ENCODE measurements at places on chromosomes 4 and X.

- peak; percentile 36 for DNase-seq
These were observed 146.1 kb downstream of the DCTD start for GRCh38 chr4:182770996-182771514.

- no peak for DNase-seq
These were observed 2.8 kb downstream of the GAB1 start for GRCh38 chr4:143339497-143339896.

DNA sequence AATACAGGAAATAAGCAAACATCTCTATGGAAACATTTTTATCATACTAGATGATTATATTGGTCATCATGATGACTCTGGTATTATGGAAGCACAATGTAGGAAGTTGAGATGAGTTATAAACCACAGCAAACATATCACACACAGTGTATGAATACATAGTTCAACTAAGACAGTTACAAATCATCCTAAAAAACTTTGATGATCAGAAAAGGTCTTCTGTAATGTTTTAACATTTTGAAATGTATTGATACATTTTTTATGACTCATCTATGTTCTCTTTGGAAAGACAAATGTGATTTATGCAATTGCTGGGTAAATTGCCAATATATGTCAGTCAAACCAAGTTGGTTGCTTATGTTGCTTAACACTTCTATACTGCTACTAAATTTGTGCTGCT lies 4.8 kb downstream of the CXCL3 start:
- peak; percentile 9 for DNase-seq

GRCh38 chrX:672931-673330 lies 42.3 kb downstream of the SHOX start:
- DNase-seq: peak; percentile 30

DNA sequence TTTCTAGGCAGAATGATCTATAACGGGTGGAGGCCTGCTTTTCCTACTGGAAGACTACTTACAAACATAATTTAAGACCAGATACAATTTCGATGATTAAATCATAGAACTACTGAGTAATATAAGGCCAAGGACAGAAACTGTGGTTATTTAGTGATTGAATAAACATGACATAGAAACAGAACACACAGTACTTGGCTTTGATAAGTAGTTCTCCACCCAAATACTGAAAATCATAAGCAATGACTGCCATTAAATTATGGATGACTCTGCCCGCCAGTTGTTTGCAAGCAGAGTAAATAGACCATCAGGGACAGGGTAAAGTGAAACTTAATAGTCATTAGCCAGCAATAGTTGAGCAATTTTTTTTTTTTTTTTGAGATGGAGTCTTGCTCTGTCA lies 17.2 kb upstream of the SMIM14 start:
- no peak for DNase-seq

- peak; percentile 35 for DNase-seq
These were observed 1.7 kb upstream of the SRP72 start for GRCh38 chr4:56465599-56466295.

DNA sequence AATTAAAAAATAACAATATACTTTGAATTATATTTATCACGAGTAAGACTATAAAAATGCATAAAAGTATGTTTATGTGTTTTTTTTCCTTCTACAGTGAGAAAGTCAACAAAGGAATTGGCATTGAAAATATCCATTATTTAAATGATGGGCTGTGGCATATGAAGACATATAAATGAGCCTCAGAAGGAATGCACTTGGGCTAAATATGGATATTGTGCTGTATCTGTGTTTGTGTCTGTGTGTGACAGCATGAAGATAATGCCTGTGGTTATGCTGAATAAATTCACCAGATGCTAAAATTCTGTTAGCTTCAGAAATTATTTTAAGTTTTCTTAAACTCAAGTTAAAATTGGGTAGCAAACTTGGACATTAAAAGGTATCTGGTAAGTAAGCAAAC lies 8.2 kb downstream of the MCTS1 start:
- no peak for DNase-seq

- DNase-seq: peak; percentile 74
These were observed 33.6 kb downstream of the CLCN4 start for GRCh38 chrX:10190367-10190766.

DNA sequence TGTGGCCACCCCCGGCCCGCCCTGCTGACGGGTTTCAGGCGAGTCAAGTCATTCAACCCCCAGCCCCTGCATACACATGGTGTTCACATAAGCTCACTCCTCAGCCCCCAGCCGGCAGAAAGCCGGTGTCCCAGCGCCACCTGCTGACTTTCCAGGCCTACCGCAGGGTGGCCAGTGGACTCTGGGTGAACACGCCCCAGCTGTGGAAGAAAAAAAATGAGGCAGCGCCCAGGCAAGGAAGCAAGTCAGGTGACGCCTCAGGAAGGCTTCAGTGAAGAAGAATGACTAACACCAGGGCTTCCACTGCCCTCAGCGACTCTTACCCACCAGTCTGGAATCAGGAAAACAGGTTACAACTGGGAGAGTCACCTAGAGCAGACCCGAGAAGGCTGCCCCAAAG lies 15.8 kb downstream of the BCAP31 start:
- peak; percentile 91 for DNase-seq

DNA sequence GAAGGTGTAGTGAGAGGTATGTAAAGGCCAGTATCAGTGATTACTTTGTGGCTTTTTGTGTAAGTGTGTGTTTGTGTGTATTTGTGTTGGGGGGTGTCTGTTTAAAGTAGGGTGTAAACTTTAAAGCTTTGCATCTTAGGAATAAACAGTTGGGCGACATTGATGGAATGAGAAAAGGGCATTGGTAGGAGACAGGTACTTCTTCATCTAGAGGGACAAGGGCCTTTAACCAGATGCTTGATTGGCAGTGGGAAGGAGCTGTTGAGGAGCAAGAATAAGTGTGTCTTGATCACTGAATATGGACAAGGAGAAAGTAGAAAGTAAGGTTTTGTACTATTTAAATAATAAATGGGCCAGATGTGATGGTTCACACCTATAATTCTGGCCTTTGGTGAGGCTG lies 48.8 kb downstream of the RAPGEF2 start:
- DNase-seq: no peak

- DNase-seq: peak; percentile 9
These were observed 69.4 kb downstream of the PABPC4L start for GRCh38 chr4:134132086-134132783.

GRCh38 chr4:101114936-101115372 lies 232.4 kb downstream of the PPP3CA start:
- peak; percentile 47 for DNase-seq

GRCh38 chr4:127604949-127605709 lies 27.6 kb upstream of the INTU start:
- DNase-seq: peak; percentile 22

DNA sequence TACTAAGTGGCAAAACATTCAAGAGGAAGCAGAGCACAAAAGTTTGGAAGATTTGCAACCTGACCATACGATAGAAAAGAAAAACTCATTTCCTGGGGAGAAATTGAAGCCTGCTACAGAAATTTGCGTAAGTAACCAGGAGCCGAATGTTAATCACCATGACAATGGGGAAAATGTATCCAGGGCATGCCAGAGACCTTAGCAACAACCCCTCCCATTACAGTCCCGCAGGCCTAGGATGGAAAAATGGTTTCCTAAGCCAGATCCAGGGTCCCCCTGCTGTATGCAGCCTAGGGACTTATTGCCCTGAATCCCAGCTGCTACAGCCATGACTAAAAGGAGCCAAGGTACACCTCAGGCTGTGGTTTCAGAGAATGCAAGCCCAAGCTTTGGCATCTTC lies 472.2 kb upstream of the KLHL4 start:
- DNase-seq: no peak
